Caco-2 (cell line): ENCODE measurements at places on chromosomes 4 and X.

DNA sequence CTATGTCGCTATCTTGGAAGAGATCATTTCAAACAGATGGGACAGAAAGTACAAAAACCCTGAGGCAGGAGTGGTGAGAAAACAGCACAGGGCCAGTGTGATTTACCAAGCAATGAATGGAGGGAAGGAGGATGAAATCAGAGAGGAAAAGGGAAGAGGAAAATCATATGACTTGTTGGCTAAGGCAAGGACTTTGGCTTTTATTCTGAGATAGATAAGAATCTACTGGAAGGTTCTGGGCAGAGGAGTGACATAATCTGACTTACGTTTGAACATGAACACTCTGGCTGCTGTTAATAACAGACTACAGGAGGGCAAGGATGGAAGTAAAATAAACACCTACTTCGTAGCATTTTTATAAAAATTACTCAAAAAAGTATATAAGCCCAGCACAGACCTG lies 207.8 kb upstream of the SLC7A11 start:
- no peak for DNase-seq
- no peak overlapping the region for H3K4me3 ChIP-seq
- no peaks in the 10 kb centered on the region for H3K36me3 ChIP-seq

DNA sequence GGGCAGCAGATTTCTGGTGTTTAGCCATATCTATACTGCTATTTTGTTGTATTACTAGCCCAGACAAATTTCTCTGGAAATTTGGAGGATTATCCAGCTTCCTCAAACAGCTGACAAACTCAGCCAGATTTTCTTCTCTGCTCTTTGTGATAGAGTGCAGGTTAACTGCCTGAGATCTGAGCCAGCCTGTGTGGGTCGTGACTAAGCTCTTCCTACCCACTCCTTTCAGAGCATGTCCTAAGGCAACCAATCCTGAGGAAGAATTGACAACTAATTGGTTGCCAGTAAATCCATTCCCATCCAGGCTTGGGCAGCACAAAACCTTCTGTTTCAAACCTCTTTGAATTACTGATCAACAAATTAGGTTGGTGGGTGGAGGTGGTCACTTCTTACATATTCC lies 2.5 kb upstream of the GABRA2 start:
- no peak overlapping the region for H3K4me3 ChIP-seq
- peaks cover 1% of the 10 kb centered on the region; the same call in 1 of the 2 replicates for H3K27me3 ChIP-seq
- 0 out of 2 replicates have a peak, but pooled peaks cover 6% of the 10 kb centered on the region for H3K4me1 ChIP-seq
- H3K36me3 ChIP-seq = no peaks in the 10 kb centered on the region

DNA sequence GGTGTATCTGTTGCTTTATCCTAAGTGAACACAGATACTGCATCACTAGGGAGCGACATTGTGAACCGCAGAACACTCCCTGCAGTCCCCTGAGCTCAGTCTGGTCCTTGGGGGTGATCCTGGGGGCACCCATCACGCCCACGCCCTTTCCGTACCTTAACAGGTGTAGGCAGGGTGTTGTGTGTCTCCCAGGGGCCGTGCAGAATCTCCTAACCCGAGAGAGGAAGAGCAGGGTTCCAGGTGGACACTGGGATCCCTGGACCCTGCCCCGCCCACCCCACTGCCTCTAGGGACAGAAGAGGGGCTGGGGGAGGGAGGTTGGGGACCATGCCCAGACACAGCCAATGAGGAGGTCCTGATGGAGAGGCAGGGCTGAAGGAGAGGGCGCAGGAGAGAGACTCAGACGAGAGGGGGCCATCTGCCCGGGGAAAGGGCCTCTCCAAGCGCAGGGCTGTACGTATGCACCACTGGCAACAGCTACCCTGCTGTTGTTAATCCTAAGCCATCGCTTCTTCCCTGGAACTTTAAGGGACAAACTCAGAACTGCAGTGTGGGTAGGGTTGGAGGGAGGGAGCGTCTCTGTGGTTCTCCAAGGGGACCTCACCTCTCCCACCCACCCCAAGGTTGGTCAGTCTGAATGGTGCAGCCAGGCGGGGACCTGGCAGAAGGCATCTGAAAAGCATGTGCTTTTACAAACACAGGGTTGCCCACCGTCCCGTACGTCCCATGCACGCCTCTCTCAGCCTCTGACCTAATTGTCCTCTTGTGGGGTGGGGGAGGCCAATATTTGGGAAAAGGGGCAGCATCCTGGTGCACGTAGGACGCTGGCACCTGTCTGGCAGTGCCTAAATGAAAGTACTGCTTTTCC lies 2.5 kb downstream of the P2RY8 start:
- no peaks in the 10 kb centered on the region for H3K36me3 ChIP-seq
- no peaks in the 10 kb centered on the region for H3K4me1 ChIP-seq
- H3K27me3 ChIP-seq = no peaks in the 10 kb centered on the region
- no peak overlapping the region for H3K27ac ChIP-seq
- DNase-seq = no peak

- no peak overlapping the region for H3K27ac ChIP-seq
- no peak overlapping the region for H3K4me3 ChIP-seq
- H3K36me3 ChIP-seq = no peaks in the 10 kb centered on the region
- H3K27me3 ChIP-seq = no peaks in the 10 kb centered on the region
- no peaks in the 10 kb centered on the region for H3K4me1 ChIP-seq
Measured at GRCh38 chr4:25956260-25956659, 42.2 kb downstream of the SMIM20 start.

- no peaks in the 10 kb centered on the region for H3K27me3 ChIP-seq
- no peak overlapping the region for H3K27ac ChIP-seq
- no peak overlapping the region for H3K4me3 ChIP-seq
- no peaks in the 10 kb centered on the region for H3K4me1 ChIP-seq
- no peak for DNase-seq
Measured at GRCh38 chr4:77776182-77777134, 42.7 kb downstream of the CNOT6L start.

DNA sequence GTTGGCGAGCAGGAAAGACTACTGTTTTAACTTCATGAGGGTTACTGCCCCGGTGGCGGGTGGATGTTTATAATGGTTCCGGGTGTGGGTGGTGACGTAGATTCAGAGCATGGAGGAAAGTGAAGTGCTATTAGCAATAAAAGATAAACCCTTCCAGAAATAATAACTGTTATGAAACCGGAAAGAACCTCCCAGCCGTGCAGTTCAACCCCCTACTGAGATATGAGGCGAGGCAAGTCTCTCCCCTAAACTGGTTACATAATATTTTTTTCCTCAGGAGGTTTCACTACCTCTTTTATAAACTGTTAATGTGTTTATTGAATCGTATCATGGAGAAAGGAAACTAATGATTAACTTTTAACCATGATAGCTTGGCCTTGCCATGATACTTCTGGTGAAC lies 33.9 kb upstream of the STIM2 start:
- no peak for DNase-seq
- peaks cover 11% of the 10 kb centered on the region for H3K4me1 ChIP-seq
- no peaks in the 10 kb centered on the region for H3K36me3 ChIP-seq
- H3K27me3 ChIP-seq = no peaks in the 10 kb centered on the region
- no peak overlapping the region for H3K27ac ChIP-seq

DNA sequence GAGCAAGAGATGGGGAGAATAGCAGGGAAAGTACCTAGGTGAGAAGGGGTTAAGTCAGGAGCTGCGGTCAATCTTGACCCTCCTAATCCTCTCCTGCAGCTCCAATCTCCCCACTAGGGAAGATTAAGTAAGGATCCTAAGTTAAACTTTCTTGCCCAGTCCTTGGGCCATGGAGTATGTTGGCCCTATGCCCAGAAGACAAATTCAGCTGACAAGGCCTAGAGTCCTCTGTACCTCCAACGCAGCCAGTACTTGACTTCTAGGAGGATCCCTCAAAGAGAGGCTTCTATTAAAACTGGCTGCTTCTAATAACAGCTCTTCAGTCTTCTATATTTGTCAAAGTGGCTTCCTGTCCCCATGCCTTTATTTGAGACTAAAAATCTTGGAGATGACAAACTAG lies 1.4 kb downstream of the CLDN2 start:
- no peak overlapping the region for H3K27ac ChIP-seq
- H3K27me3 ChIP-seq = no peaks in the 10 kb centered on the region
- H3K4me1 ChIP-seq = peaks cover 12% of the 10 kb centered on the region; the same call in 1 of the 2 replicates
- no peaks in the 10 kb centered on the region for H3K36me3 ChIP-seq

DNA sequence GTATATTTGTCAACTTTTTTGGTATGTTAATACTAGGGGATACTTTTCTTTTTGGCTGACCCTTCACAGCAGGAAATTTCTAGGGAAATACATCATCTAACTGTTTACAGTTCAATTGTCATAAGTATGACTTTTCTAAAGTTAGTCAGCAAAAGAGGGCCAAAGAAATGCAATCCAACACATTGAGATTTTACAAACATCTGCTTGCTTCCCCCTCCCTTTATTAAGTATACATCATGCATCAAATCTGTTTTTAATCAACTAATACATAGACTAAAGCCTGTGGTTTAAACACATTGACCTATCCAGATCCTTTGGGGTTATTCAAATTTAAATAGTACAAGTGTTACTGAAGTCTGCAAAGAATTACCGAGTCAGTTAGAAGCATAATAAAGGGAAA lies 93.9 kb downstream of the MID1 start:
- H3K4me3 ChIP-seq = no peak overlapping the region
- DNase-seq = no peak
- no peaks in the 10 kb centered on the region for H3K27me3 ChIP-seq
- H3K4me1 ChIP-seq = 0 out of 2 replicates have a peak, but pooled peaks cover 6% of the 10 kb centered on the region
- H3K27ac ChIP-seq = no peak overlapping the region

DNA sequence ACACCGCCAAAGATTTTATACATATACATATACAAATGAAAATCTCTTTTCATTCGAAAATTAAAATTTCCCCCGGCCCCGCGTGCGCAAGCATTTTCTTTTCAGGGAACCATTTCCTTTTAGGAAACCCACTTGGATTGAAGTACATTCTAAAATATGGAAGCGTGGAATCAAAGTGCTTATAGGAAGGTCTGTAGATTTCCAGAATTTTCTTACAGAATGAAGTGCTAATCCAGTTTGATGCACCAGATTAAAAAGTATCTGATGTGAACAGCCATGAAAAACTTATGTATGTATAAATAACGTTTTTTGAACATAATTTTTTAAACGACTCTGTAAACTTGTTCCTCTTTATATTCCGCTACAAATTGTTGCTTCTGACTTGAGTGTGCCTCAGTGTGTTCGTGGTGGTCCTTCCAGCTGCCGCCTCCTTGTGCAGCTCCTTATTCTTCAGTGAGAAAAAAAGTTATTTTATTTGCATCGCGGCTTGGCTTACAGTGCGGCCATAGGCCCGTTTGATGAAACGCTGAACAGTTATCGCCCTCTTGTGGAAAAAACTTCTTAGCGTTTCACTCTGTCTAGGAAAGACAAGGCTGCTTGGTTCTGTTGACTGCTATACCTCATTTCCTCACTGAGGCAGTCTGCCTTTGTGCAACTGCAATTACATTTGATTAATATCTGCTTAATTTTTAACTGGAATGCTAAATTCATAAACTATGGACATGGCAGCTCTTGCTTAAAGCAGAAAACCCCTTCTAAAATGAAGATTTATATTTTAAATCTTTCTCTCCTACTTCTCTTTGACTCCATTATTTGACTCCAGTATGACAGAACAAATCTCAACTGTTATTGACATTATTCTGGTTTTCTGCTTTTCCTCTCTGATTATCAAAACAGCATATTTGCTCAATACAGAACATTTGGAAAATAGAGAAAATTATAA lies 4.7 kb upstream of the NKX6-1 start:
- no peaks in the 10 kb centered on the region for H3K27me3 ChIP-seq
- no peak overlapping the region for H3K27ac ChIP-seq
- H3K36me3 ChIP-seq = no peaks in the 10 kb centered on the region
- no peak overlapping the region for H3K4me3 ChIP-seq
- DNase-seq = peak; percentile 64

GRCh38 chrX:38124000-38124399 lies 96.7 kb downstream of the SRPX start:
- H3K4me3 ChIP-seq = no peak overlapping the region
- H3K27me3 ChIP-seq = no peaks in the 10 kb centered on the region
- no peaks in the 10 kb centered on the region for H3K4me1 ChIP-seq
- DNase-seq = no peak

GRCh38 chr4:114729068-114729738 lies 130.6 kb downstream of the UGT8 start:
- H3K4me1 ChIP-seq = no peaks in the 10 kb centered on the region
- H3K36me3 ChIP-seq = no peaks in the 10 kb centered on the region
- no peak overlapping the region for H3K27ac ChIP-seq
- no peak overlapping the region for H3K4me3 ChIP-seq
- no peak for DNase-seq

DNA sequence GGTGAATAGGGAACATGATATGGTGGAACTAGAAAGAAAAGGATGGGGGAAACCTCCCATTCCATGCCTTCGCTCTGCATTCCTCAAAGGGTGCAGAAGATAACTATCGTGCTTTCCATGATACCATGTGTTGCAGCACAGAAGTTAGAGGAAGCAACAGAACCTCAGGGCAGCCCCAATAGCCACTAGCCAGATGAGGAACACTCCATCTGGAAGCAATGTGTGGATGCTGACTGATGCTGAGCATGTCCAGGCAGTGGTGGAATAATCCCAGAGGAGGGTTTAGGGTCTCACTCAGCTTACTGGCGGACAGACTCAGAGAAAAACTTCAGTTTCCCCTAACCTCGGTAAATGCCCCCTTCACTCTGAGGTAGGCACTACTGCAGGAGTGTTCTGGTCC lies 7.5 kb downstream of the SMIM10 start:
- H3K4me3 ChIP-seq = no peak overlapping the region
- peaks cover 7% of the 10 kb centered on the region; the same call in 1 of the 2 replicates for H3K4me1 ChIP-seq
- H3K36me3 ChIP-seq = no peaks in the 10 kb centered on the region
- H3K27ac ChIP-seq = no peak overlapping the region
- no peaks in the 10 kb centered on the region for H3K27me3 ChIP-seq

DNA sequence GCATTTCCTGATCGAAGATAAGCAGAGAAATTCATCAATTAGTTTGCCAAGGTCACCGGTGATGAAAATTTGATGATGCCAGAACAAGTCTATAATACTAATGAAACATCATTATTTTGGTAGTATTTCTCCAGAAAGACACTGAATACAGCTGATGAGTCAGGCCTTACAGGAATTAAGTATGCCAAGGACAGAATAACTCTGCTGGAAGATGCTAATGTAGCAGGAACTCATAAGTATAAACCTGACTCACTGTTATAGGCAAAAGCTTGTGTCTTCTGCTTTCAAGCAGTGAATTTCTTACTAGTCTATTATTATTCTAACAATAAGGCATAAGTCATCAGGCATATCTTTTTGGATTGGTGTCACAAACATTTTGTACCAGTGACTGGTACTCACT lies 1825.1 kb upstream of the IGFBP7 start:
- no peak overlapping the region for H3K27ac ChIP-seq
- no peak overlapping the region for H3K4me3 ChIP-seq
- no peaks in the 10 kb centered on the region for H3K36me3 ChIP-seq
- no peaks in the 10 kb centered on the region for H3K27me3 ChIP-seq
- H3K4me1 ChIP-seq = no peaks in the 10 kb centered on the region

DNA sequence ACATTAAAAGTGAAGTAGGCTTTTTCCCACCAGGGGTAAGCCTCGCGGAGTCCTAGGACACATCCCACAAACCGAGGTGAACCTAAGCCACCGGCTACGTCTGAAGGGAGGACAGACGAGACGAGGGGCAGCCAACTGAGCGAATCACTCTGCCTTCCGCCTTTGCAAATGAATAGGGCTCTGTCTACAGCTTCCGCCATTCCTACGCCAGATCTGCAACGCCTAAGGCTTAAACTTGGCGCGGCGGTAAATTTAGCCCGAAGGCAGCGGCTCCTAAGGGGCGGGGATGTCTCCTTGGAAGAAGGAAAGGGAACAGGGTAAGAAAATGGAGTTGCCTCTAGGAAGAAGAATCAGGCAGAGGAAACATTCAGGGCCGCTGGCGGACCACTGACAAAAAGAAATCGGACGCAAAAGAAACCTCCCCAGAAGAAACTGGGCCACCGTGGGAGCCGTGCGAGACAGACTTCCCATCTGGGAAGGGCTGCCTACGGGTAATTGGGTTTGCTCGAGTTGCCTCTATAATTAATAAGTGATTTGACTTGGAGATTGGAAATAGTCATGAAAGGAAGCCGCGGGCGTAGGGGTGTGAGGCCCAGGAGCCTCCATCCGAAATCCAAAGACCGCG lies 90.5 kb downstream of the BCOR start:
- H3K4me1 ChIP-seq = peaks cover 30% of the 10 kb centered on the region
- DNase-seq = no peak
- peak overlapping the region; percentile 69 for H3K4me3 ChIP-seq
- H3K27me3 ChIP-seq = no peaks in the 10 kb centered on the region
